ENCODE measurements at places on chromosomes 11 and 22.

- DNase-seq, result no peak
Observed at GRCh38 chr11:60658409-60658808, 41.0 kb upstream of the MS4A8 start.

DNA sequence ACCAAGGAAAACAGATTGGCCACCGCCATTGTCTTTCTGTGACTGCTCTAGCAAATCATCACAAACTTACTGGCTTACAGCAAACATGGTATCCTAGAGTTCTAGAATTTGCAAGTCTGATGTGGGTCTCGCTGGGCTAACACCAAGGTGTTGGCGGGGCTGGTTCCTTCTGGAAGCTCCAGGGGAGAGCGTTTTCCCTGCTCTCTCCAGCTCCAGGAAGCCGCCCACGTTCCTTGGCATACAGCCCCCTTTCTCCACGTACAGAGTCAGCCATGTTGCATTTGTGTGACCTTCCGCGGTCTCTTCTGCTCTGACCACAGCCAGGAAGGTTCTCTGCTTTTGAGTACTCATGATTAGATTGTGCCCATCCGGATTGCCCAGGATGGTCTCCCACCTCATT, 27.5 kb downstream of the TBC1D22A start:
- DNase-seq, result no peak

- DNase-seq, result no peak
Observed at GRCh38 chr22:26170795-26171580, 1.7 kb downstream of the SEZ6L start.

DNA sequence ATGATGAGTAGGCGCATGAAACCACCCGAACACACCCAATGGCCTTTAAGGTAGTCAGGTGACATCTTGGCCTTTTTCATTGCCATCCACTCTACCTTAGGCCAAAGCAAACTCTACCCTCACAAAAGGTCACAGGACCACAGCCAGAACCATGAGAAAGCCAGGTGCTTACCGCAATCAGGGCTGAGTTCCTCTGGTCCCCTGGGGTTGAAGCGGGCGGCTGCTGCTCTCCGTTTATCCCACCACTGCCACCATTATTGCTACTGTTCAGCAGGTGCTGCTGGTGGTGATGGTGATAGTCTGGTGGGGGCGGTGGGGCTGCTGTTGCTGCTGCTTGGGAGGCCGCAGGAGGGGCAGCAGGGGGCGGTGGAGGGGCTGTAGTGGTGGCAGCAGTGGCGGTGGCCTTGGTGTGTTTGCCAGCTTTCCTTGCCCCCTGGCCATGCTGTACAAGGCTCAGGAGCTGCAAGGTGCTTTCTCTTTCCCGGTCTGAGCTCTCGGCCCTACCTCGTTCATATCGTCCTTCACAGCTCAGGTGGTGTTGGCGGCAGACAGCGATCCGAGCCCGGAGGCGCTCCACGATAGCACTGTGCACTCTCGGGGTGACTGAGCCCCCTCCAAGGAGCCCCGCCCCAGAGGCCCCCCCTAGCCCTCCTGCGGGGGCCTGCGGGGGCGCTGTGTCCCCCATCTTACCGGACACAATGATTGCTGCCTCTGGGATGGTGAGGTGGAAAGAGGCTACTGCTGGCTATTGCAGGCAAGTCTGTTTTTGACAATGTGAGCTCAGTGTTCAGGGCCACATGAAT, 1.6 kb downstream of the MAML2 start:
- peak; percentile 55 for DNase-seq

GRCh38 chr11:65398362-65398910, 12.0 kb downstream of the FRMD8 start:
- DNase-seq, result no peak

DNA sequence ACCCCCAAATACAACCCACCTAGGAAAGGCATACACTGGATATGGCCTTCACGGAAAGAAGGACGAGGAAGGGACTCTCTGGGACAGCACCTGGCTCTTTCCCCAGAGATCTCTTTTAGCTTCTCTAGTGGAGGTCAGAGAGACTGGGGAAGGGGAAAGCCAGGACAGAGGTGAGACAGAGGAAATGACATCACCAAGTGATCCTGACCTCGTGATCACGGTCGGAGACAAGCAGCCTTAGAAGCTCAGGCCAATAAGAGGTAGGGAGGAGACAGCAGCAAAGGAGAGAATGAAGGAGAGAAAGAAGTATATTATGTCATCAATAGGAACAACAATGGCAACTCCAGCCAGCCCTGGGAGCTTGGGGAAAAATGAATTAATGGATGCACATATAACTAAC, 15.4 kb upstream of the TMPRSS13 start:
- DNase-seq, result no peak
